ENCODE measurements at places on chromosomes 7 and 10.

DNA sequence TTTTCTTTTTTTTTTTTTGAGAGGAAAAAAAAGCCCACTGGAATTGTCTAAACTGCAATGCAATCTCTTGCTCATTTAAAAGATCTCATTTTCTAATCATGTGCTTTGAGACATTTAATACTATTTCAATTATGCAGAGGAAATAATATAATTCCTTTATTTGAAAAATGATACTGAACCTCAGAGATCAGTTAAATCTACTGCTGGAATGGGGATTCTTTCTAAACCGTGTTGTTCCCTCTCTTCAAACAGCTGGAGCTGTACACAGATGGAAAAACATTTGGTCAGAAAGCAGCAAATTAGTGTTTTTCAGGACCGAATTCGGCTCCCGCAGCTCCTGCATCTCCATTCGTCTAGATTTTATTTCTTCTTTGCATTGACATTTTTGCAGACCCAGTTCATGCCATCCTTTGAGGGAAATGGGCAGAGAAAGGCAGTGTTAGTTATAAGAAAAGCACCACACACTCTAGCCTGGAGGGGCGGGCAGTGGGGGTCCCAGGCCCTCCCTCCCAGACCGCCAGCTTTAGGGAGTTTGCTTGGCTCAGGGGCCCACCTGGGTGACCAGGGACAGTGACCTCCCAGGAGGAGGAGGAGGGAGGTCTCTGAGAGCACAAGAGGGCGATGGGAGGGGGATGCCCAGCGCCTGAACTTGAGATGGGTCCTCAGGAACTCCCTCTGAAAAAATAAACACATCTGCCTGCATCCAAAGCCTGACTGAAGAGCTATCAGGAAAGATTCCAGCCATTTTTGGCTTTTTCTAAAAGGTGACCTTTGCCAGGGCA, 32.4 kb downstream of the TRIM8 start:
- no peak for DNase-seq

DNA sequence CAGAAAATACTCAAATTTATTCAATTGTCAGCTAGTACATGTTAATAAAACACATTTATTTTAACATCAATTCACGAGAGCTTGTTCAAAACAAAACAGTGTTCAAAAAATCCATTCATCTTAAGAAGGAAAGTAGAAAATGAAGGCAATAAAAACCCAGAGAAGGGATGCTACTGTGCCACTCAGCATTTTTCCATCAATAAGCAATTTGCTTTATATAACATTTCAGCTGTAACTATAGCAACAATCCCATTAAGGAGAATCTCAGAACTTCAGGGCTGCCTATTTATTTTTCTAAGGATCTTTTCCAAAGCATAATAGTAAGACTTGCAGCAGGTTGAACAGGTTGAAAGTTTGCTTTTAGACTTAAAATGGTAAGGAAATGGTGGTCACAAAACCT, 190.5 kb downstream of the PCLO start:
- no peak for DNase-seq

- DNase-seq, result no peak
Observed at GRCh38 chr10:132960631-132961419, 18.5 kb upstream of the CFAP46 start.

DNA sequence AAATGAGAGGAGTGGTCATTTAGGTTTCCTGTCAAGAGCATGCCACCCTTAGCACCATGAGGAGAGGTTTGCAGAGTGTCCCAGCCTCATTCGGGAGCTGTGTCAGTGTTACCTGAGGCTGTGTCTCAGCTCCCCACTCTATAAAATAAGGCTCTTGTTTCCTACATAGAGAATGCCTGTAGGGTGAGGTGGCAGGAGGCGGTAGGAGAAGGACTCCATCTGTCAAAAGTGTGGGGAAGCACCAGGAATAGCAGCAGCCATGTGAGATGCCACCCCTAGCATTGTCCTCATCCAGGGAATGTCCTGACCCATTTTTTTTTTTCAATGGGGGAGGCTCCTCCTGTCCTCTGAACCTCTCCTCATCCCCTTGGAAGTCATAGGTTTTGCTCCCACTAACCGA, 451.2 kb downstream of the PLXNA4 start:
- no peak for DNase-seq

GRCh38 chr10:12513775-12514673, 164.7 kb downstream of the CAMK1D start:
- DNase-seq, result no peak

DNA sequence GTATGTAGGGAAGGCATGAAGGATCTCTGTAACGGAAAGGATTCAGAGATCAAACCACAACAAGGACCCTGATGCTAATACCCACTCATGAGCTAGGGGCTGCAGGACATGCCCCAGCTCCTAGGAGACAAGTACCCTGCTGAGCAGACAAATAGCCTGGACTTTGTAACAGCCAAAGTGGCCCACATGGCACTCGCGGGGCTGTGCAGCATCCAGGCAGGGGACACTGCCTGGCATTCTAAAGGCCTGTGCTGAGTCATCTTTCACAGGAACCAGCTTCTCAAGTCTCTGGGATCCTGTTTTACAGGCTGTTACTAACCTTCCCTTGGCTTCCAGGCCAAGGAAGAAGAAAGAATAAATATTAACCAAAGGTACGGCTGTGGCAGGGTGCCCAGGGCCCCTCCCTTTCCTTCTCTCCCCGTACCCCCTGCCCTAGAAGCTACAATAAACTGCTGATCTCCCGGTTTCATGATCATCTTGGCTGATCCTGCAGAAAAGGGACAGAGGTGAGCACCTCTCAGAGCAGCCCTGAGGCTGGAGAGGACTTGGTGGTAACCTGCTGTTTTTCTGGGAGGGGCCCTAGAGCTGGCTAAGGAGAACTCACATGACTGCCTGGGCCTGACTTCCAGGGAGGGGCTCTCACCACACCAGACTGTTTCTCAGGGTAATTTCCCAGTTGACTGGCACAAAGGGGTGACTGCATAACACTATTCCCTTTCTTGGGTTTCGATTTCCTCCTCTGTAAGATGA, 4.2 kb upstream of the RPEL1 start:
- no peak for DNase-seq

DNA sequence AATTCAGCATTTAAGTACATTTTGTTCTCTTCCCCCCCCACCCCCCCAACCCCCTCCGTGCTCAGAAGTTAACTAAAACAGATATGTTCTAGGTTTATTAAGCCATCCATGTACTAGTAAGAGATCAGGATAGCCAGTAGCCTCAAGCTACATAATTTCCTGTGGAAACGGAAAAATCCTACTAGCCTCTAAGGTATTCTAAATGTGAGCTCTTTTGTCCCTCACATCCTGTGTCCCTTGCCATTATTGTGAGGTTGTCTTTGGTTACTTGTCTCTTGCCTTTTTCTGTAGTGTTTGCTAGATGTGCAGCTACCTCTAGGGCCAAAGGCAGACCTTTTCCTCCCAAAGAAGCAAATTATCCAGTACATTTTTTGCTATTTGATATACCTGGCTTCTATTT, 92.1 kb downstream of the BTRC start:
- DNase-seq, result no peak

DNA sequence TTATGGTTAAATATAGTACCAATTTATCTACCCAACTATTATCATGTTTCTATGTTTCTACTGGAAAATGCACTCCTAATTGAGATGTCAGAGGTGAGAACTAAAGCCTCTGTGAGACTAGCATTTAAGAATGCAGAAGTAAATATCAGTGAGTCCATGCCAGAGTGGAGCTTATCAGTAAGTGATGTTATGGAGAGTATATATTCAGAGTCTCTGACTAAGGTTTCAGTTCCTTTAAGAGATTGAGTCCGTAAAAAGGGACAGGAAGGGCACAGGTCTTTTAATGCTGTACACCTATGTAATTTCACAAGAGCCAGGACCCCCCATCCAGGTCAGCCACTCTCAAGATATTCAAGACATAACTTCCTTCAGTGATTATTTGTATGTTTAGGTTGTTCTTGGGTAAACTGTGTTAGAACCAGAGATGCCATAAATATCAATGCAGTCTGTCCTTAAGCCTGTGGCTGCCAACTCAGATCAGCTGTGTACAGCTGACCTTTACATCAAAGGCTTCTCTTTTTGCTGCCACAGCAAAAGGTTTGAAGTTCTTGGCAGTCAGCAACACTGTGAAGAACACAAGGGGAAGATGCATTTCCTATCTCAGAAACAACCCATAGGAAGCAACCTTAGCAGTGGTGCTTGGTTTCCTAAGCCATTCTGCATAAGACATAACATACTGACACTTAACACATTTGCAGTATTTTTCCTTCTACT, 244.8 kb downstream of the BICC1 start:
- DNase-seq, result no peak

GRCh38 chr10:72649291-72649690, 23.4 kb upstream of the MICU1 start:
- DNase-seq, result no peak

GRCh38 chr7:158407581-158408317, 179.9 kb downstream of the PTPRN2 start:
- DNase-seq, result no peak

DNA sequence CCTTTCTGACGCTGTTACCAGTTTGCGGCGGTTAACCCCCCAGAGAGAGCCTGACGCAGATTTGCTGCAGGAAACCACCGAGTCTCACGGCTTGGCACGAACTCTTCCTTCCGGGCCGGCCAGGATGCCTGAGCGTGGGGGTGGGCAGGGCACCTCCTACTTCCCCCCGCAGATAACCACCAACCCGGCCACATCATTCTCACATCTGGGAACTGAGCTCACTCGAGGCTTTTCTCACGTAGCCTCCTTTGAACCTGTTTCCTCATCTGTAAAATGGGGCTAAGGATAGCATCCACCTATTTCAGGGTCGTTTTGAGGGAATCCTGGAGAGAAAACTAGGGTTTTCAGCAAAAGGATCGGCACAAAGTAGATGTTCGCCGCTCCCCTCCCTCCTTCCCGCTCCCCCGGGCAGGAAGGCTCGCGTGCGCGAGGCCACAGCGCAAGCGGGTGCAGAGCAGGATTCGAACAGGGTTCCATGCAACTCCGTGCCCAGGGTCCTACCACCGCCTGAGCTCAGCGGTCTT, 23.6 kb downstream of the DDIT4 start:
- peak; percentile 60 for DNase-seq

- DNase-seq, result no peak
Observed at GRCh38 chr7:127733986-127734385, 82.0 kb downstream of the SND1 start.

- DNase-seq, result no peak
Observed at GRCh38 chr10:123618224-123618623, 47.9 kb upstream of the GPR26 start.

DNA sequence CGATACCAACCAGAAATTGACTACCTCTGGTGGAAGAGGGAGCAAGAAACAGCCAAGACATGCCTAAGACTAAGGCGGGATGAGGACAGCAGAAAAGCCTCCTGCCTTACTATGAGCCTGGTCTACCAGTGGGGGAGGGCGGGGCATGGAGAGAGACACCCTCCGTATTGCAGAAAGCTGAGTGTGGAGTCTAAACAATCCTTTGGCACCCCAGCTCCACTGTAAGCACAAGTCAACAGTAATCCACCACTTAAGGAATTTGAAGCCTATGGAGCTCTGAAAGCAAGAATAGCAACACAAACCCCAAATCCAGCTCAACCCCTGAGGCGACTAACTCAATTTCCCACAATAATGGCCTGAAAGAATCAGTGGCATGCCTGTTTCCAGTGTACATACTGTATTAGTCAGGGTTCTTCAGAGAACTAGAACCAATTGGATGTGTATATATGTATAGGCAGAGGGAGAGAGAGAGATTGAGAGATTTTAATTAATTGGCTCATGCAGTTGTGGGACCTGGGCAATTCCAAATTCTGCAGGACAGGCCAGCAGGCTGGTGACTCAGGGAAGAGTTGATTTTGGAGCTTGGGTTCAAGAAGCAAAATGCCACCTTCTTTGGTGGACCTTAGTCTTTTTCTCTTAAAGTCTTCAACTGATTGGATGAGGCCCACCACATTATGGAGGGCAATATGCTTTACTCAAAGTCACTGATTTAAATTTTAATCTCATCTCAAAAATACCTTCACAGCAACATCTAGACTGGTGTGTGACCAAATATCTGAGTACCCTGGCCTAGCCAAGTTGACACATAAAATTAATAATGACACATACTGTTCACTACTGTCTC, 13.5 kb downstream of the PPIF start:
- DNase-seq, result no peak

DNA sequence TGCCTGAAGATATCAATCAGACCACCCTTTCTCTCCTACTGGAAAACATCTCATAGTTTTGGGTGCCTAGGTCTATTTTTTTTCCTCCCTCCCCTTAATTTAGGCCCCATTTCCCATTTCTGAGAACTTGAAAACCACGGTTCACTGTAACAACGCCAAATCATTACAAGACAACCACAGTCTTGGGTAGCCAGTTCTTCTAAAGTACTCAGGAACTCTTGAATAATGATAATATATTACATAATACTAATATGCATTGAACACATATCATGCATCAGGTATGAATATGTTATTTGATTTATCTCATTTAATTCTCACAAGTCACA, 185.1 kb upstream of the ADO start:
- no peak for DNase-seq

- DNase-seq, result no peak
Observed at GRCh38 chr10:9901971-9902370, 1115.7 kb upstream of the CELF2 start.

DNA sequence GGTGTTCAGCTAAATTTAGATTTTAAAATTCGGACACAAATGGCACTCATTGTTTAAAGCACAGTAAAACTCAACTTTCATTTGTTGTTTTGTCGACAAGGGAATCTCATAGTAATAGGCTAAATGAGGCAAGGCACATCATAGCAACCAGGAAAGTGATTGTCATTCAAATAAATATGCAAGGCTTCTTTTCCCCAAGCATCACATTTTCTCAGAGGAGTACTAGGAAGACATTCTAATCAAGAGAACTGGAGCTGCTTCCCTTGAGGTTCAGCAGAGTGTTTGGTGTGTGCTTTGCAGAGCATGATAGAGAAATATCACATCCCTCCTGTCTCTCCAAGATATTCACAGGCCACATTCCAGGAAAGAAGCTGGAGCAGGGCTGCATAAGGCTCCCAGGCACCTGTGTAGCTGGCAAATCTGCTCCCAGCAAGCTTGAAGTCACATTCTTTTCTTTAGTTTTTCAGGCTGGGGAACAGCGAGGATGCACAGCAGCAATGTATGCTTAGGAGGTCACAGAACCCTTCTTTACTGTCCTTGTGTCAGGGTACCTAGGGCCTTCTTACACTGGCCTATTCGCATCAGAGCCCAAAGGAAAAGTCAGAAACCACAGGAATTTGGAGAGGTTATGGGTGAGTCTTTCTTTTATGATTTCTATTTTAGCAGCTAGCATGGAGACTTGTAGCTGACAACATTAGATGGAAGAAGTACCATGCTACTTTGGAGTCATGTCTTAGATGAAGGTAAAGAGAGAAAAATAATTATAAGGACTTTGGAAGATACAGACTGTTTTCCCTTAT, 95.9 kb upstream of the HDAC9 start:
- DNase-seq, result no peak

DNA sequence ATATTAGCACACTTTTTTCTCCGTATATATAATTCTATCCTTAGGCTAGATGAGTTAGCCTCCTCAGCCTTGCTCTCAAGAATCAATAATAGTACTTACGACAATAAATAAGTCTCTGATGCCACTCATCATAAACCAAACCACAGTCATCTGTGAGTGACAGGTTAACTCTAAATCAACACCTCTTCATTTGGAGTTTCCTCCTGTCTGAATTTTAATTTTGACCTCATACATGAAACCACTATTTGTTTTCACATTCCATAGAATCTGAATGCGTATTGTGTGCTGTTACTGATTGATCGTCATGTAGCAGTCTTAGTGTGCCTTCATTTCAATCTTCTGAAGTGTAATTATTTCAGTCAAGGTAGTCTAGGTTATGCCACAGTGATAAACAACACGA, 85.8 kb downstream of the HGF start:
- DNase-seq, result no peak

Measured in GM12891 (cell line).